Articular chondrocyte of knee joint (primary cell): ENCODE measurements at places on chromosomes 2 and 18. TPM values are rescaled to one million over a fixed set of nuclear protein-coding genes. Genes with fewer than 3 reads are reported as not detected.

Gene VWC2L
- total RNA-seq = not detected in 2 replicates

Gene RNPEPL1
- 7.0 and 15.0 TPM in 2 replicates for total RNA-seq

Gene ARHGAP28
- total RNA-seq = 36.4 and 38.2 TPM in 2 replicates

Gene SLC23A3
- total RNA-seq = 1.8 and 2.2 TPM in 2 replicates

Gene PIEZO2
- total RNA-seq = 268 and 271 TPM in 2 replicates

Gene GKN2
- not detected in 2 replicates for total RNA-seq
